ENCODE measurements at places on chromosomes 16 and 17. TPM values are rescaled to one million over a fixed set of nuclear protein-coding genes. Genes with fewer than 3 reads are reported as not detected.

MT1G gene
- total RNA-seq: not detected

FBXW10B gene
- total RNA-seq: 1.3 TPM

CCL1 gene
- total RNA-seq: not detected

PABPN1L gene
- total RNA-seq: not detected

B4GALNT2 gene
- not detected for total RNA-seq

ITGAE gene
- 26.4 TPM for total RNA-seq

PLXDC1 gene
- 49.7 TPM for total RNA-seq

GALK1 gene
- total RNA-seq: 24.0 TPM

SPATA32 gene
- total RNA-seq: not detected

KSR1 gene
- 11.7 TPM for total RNA-seq

FSCN2 gene
- total RNA-seq: 3.0 TPM

EPX gene
- not detected for total RNA-seq

CD300LG gene
- total RNA-seq: not detected

CDIP1 gene
- 30.6 TPM for total RNA-seq

ATPAF2 gene
- total RNA-seq: 21.8 TPM

CCL8 gene
- total RNA-seq: not detected

PTX4 gene
- total RNA-seq: not detected

NATD1 gene
- total RNA-seq: 24.9 TPM

TRIM37 gene
- total RNA-seq: 67.5 TPM

TBC1D3 gene
- total RNA-seq: not detected

HOXB3 gene
- total RNA-seq: 8.3 TPM

CCDC40 gene
- total RNA-seq: 3.2 TPM

KRT33B gene
- total RNA-seq: 0.08 TPM

ZNF500 gene
- total RNA-seq: 10.9 TPM

SSTR5 gene
- 0.29 TPM for total RNA-seq

NAGS gene
- 0.40 TPM for total RNA-seq

TEX2 gene
- total RNA-seq: 77.4 TPM

VTN gene
- 0.21 TPM for total RNA-seq

GPRC5B gene
- total RNA-seq: 52.9 TPM

CD300E gene
- not detected for total RNA-seq
